NCI-H526 treated with DMSO at 0.1 percent for 48 hours (cell line): ENCODE measurements at places on chromosomes 16 and 17.

DNA sequence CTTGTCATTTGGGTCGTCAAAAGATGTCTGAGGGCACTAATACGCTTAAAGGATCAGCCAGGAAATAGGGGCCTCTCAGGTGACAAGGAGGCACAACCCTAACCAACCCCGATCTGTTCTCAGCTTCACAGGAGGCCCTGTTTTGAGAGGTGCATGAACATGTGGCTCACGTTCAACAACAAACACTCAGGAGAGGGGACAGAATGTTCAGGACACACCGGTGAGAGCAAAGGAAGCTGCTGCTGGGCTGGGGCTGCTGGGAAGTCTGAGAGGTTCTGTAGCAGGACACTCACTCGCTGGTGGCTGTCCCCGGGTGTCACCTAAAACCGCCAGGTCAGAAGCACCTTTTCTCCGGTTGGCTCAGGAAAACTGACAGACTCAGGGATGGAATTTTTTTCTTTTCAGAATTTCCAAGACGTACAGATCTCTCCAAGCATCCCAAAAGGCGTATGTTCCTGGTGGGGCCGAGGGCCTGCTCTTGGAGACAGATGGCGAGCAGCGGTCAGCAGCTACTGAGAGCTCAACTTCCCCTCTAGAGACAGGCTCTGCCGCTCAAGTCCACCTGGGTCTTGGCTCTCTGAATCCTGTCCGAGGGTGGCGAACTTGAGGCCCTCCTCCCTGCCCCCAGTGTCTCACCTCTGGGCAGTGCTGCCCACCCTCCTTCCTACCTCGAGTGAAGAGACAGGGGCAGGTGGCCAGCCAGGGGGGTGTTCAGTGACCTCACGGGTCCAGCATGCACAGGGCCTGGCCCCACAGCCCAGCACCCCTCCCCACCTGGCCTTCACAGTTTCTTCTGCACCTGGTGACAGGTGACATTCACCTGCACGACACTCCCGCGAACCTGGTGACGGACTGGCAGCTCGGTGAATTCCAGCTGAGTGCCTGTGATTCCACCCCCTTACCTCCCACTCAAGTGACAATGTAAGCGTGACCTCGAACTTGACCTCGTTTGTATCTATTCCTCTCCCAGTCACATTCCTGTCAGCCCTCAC lies 22.9 kb downstream of the CLUH start:
- no peak for DNase-seq

DNA sequence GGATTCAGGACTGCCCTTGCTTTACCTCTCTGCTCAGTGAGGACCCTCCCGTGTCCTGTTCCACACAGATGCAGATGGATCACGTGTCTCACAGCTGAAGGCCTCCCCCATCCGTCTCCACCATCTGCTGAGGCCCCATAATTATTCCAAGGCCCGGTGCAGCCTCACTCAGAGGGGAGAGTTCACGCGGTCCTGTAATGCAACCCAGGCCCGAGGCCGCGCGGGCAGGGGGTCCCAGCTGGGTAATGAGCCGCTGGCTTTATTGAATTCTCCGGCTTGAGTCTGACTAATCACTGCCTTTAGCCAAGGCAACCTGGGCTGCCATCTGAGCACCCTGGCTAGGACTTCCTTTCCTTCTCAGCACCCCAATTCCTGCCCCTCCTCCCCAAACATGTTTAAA lies 4.4 kb upstream of the WFIKKN2 start:
- no peak for DNase-seq

- no peak for DNase-seq
These were observed 275.7 kb downstream of the TOX3 start for GRCh38 chr16:52271088-52271750.

DNA sequence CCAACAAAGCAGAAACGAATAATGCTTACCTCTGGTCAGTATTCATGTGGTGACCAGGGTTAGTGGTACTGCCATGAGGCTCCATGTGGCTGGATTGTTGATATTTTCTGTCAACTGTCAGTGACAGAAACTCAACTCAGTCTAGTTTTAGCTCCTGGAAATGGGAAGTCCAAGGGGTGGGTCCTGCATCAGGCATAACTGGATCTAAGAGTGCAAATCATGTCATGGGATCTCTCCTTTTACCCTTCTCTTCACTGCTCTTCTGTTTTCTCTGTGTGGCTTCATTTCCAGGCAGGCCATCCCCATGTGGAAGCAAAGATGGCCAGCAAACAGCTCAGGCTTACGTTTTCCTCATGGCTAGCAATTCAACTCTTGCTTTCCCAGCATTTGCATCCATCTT lies 39.0 kb upstream of the DHX40 start:
- DNase-seq = no peak

DNA sequence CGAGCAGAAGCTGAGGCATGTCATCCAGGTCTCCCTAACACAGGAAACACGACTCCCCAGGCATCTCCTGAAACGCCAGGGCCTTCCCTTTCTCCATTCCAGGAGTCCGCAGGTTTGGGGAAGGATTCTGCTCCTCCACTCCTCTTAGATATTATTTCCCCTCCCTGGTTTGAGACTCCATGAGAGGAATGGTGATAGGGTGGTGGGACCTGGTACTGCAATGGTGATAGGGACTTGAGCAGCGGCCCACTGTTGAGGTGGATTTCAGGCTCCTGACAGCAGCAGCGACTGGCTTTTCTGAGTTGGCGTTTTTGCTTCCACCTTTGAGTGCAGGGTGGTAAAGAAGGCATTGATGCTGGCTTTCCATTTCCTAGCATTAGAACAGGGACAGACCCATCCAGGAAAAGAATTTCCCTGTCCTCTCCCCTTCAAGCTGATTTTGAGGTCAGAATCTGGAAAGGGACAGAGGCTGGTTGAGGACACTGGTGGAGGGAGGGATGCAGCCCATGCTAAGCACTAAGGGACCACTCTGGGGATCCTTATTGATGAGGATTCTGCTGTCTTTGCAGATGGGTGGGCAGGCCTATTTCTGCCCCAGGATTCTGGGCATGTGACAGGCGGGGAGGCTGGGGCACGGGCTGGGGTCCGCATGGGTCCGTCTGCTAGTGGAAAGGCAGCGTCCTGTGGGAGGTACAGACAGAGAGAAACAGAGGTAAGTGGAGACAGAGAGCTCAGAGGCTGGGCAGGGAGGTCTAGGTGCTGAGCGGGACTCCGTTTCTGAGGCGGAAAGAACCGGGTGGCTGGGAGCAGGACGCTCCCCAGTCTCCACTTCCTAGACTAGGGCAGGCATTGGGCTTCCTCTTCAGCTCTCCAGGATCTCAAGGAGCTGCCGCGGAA lies 1.3 kb upstream of the TBX4 start:
- DNase-seq = no peak

DNA sequence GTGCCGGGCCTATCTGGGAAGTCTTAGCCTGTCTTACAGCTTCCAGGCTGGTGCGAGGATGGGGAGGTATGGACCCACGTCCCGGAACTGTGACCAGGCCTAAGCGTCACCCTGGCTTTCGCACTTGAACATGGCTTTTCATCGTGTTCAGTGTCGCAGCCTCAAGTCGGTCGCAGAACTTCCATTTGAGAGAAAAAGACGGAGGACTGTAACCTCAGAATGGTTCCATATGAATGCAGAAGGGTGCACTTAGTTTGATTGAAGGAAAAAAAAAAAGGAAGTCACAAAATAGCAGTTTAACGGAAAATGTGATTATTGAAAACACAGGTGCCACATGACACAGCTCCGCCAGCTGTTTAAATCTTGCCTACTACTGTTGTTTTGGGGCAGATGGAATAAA lies 30.2 kb upstream of the JPT2 start:
- DNase-seq = no peak
